ENCODE measurements at places on chromosomes 5 and 9.

DNA sequence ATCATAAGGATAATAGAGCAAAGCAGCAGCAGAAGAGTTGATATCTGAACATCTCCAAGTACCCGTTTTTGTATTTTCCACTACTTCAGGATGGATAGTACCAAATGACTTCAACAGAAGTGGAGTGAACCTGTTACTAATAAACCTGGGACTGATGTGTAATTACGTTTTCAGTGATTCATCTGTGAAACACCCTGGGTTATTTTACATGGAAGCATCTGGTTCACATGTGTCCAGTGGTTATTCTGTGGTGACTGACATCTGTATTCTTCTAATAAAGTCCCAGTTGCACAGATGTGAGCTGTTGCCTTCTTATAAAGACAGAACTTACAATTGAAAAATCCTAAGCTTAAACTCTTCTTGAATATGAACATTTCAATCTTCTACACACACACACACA lies 139.7 kb upstream of the VCAN start:
- DNase-seq, result no peak

DNA sequence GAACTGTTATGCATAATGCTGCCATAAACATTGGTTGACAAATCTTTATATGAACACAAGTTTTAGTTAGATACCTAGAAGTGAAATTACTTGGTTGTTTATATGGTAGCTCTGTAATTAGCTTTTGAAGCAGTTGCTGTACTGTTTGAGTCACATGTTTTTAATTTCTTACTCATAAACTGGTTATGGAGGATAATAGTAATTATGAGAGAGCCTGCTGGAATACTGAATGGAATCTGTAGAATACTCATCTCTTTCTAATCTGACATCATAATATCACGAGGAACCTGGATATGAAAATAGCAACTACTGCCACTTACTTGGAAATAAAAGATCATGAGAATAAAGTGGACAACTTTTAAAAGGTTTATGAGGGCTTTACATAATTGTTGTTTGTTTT lies 509.2 kb downstream of the CETN3 start:
- no peak for DNase-seq

GRCh38 chr9:3541206-3541605 lies 15.4 kb upstream of the RFX3 start:
- no peak for DNase-seq

GRCh38 chr9:108033976-108034964 lies 544.7 kb upstream of the KLF4 start:
- no peak for DNase-seq

GRCh38 chr5:65708145-65708544 lies 13.8 kb downstream of the SGTB start:
- DNase-seq, result no peak

DNA sequence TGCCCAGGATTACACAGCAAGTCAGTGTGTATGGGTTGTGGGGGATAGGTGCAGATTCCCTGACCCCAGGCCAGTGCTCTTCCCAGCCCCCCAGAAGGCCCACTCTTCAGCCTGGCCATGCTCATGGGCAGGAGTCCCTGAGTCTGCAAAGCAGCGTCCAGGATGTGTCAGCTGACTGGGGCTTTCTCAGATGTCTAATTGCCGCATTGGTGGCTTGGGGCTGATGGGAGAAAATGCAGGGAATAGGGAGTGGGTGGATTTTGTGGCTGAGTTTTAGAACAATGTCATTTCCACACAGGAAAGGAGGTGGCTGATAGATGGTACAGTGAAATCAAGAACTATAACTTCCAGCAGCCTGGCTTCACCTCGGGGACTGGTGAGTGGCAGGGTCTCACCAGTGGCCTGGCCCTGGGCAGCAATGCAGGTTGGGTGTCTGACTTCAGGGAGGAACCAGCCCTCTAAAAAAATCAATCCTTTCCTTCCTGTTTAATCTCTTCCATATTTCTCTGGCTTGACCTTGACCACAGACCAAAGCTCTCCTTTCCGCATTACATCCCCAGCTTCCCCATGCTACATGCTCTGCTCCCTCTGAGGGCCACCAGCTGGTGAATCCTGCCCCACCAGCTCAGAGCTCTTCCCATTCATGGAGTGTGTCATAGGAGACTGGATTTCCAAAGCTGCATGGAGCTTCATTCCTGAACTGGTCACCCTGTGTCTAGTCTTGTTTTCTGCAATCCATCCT lies 14.2 kb downstream of the GLIPR2 start:
- DNase-seq, result no peak

DNA sequence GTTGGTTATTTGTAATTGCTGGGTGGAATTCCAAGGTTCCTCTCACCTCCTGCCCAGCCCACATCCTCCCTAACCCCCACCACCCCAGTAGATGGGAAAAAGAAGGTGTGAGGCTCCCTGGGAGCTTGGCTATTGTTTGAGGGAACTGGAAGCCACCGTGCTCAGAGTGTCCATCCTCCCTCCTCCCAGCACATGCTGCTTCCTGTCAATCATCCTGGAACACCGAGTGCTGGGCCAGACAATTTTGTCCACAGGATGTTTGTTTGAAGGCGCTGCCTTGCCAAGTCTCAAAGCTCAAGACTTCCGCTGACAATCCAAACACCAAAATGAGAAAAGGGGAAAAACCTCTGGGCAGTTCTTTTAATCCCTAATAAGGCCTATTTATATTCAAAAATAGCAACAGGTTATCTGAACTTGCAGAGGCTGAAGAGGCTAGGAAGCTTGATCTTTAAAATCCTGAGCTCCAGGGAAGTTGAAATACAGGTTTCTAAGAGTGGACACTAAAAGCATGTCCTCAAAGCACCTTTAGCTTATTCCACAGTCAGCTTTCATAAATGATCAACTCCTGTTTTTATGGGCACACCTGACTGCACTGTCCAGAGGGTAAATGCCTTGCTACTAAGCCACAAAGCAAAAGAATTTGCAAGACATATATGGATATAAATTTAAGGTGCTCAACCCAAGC lies 286.7 kb downstream of the NFIB start:
- no peak for DNase-seq

- no peak for DNase-seq
Measured at GRCh38 chr5:171736976-171737891, 48.4 kb upstream of the SMIM23 start.

- no peak for DNase-seq
Measured at GRCh38 chr5:1480217-1480616, 35.0 kb upstream of the SLC6A3 start.

DNA sequence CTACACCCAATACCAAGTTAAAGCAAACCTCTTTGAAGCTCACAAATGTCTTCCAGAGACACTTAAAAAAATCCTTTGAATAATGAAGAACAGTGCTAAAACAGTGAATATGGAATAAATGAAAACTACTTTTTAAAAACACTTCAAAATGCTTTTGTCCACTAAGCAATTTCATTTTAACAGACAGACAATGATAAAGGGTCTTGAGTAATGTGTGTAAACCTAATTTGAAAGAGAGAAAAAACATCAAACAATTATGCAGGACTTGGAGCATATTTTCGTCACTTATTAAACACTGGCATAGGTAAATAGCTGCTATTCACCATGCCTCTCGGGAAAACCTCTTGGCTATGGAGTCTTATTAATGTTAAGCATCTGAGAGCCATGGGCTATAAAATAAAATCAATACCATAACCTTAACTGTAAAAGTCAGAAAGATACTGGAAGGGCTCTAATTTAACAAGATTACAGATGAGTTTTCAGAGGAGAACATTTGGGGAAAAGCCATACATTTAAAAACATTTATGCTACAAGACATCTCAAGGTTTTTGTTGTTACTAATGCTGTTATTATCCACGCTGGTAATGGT lies 177.8 kb downstream of the NFIB start:
- no peak for DNase-seq

DNA sequence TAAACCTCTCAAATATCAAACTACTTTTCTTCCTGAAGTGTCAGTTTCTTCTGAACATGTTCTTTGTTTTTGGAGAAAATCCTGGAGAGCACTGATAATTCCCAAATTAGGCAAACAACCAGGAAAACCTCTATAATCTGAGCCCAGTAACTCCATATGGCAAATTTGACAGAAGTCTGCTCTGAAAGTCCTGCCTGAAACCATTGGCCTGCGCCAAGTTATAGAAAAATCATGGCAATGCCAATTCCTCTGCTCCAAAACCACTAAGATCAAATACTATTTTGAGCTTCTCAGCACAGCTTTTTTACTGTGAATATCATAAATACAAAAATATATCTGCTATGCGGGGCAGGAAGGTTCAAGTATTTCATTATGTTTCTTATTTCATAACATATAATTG lies 45.9 kb downstream of the PDE4D start:
- no peak for DNase-seq

- no peak for DNase-seq
Measured at GRCh38 chr5:120083851-120084542, 380.1 kb upstream of the PRR16 start.

- no peak for DNase-seq
Measured at GRCh38 chr9:129400001-129400970, 220.6 kb downstream of the C9orf50 start.

DNA sequence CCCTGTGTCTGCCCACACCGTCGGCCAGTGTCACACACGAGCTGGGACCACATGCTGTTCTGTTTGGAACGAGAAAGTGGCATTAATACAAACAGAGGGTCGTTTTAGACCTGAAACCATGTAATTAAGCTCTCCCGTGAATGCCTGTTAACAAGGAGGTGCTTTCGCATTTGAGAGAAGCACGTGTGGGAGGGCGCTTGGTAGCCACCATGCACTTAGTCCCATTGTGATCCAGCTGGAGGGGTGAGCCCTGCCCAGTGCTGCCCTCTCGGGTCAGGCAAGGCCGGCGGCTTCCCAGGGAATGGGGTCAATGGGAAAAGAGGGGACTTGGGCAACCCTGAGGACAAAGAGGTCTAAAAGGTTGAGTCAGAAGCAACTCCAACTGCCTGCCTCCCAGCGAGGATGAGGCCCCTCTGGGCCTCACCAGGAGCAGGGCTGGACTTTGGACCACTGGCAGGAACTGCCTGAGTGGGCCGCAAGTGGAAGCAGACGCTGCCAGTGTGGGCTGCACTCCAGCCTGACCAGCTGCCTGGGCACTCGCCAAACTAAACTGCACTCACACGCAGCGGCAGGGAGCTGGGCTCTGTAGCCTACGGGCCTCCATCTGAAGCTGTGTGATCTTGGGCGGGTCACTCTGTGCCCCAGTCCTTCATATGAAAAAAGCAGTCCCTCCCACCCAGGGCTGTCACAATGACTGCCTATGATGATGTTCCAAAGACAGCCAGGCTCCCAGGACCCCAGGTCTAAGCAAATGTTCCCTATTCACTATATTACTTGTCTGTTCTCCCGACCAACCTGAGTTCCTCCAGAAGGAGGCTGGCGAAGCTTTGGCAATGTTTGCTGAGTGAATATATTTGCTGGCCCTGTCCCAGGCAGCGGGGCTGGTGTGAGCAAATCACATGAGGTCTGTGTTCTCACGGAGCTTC lies 195.7 kb downstream of the CDK5RAP2 start:
- DNase-seq, result no peak

GRCh38 chr5:58255386-58255785 lies 204.5 kb downstream of the PLK2 start:
- DNase-seq, result no peak

GRCh38 chr5:167580608-167581007 lies 710.8 kb upstream of the WWC1 start:
- DNase-seq, result no peak

DNA sequence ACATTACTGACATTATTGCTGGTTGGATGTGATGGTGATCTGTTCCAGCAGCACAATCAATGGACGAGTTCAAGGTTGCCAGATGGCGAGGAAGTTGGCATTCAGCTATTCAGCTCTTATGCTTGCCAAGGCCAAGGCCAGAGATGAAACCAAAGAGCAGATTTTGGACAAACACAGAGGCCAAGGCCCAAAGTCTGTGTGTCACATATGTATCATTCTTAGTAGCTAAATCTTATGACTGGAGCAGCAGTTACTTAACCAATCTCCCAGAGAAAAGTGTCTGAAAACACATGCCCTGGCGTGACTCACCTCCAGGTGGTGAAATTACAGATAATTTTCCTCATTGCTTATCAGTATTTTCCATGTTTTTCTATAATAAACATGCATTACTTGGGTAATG lies 189.0 kb upstream of the EGFLAM start:
- DNase-seq, result no peak

GRCh38 chr9:11312966-11313365 lies 700.2 kb upstream of the PTPRD start:
- DNase-seq, result no peak

DNA sequence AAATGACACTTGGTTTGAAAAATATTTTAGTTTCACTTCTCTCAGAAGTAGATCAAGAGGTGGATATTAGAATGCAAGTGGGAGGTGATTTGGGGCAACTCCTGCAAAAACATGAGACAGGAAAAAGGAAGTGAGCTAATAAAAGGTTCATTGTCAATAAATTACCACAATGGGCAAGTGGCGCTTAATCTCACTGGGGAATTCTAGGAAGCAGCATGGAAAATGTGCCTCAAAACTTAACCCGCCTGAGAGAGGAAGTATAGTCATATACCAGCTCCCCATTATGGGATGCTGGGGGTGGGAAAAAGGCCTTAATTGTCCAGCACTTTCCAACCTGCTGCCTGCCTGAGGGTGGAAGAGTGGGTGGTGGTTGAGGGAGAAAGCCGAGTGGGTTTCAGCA lies 204.1 kb downstream of the ELAVL2 start:
- no peak for DNase-seq

DNA sequence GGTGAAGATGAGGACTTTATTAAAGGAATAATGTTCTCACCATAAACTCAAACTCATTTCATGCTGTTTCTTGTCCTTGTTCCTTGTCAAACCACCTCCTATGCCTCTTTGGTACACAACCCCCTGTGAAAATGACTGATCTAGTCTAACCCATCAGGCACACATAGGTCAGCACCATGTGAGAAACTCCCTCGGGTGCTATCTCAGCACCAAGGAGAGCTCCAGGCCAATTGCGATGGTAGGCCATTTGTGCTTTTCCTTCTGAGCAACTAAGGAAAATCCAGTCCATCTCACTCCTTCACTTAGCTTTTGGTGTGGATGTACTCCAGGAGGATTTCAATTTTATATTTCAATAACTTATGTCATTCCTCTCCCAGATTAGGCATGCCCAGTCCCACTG lies 199.8 kb downstream of the ZNF608 start:
- no peak for DNase-seq

DNA sequence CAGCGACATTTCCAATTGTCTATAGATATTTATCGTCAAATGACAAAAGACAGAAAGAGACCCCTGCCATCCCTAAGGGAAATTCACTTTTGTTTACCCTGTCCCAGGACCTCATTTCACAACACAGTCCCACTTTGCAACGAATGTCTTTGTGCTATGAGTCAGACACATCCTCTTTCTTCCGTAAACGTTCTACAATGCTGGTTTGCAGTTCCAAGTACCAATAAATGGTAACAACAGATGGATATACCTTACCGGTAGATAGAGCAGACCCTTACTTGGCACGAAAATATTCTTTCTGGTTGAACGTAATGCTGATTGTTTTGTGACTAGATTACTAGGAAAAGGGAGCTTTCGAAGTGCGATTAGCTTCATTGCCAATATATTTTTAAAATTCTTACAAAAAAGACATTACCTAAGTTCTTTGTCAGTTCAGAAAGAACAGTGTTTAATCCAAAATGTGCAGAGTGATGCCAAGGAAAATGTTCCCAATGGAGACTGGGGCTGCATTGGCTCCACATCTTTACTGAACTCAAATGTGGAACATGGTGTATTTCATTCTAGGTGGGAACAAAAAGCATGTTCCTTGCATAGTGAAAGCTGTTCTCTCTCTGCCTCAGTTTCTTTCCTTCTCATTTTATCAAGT lies 202.5 kb upstream of the SLC27A6 start:
- DNase-seq, result no peak

- DNase-seq, result no peak
Measured at GRCh38 chr5:162487528-162488525, 420.3 kb downstream of the GABRG2 start.
